Stimulated activated CD8-positive, alpha-beta memory T cell treated with anti-CD3 and anti-CD28 coated beads, Interleukin-4, amount 100 ng/mL, for 1 hour (primary cell): ENCODE measurements at places on chromosomes 2 and 18.
A peak's percentile ranks its signal among the peaks of the same experiment; 100 is the strongest.

- DNase-seq, result no peak
Observed at GRCh38 chr18:67517444-67517765, 885 bp upstream of the DSEL start.

- DNase-seq, result no peak
Observed at GRCh38 chr18:58915006-58915799, 50.5 kb downstream of the ZNF532 start.

DNA sequence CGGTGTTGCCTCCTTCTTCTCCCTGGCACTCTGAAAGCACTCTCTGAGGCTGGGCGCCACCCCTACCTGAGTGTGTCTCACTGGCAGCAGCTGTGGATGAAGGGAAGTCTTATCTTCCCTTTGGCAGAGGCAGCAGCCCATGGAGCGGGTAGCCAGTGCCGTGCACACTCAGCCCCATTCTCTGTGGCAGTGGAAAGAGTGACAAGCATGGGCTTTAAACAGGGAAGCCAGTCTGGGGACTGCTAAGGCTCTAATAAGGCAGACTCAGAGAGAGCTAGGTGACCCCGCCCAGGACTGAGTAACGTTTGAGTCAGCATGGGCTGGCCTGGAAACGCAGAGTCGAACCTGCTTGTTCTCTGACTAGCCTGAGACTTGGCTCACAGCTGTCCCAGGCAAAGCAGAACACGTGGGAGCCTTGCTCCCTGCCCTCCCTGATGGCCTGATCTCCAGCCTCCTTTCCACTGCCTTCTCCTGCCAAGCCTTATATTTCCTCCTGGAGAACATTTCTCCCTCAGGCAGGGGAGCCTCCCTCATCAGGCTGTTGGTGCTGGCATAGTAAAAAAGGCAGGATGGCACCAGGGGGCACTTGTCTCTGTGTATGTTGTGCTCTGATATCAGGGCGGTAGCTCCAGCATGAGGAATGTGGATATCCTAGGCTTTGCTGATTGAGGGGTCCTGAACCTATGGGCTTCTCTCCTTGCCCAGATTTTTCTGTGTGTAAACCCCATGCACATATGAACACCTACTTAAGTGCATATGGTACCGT lies 93.9 kb upstream of the LGALSL start:
- no peak for DNase-seq

- DNase-seq, result no peak
Observed at GRCh38 chr2:224210286-224211180, 171.4 kb upstream of the SERPINE2 start.

DNA sequence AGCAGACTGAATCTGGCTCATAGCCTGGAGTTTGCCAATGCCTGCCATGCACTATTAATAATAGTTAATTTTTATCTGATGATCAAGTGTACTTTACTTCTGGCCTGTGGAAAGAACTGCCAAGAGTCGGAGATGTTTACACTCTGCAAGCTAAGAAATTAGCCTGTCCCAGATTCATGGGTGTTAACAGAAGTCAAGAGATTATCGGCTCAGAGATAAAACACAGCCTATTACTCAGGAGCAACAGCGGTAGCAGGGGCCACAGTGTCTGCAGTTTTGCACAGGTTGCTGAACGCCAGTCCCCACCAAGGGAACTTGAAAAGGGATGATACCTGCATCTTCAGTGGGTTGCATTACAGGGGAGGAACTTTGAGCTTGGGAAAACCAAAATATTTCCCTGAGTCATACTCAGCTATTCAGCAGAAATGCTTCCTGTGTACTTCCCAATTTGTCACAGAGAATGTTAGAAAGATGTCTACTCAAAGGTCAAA lies 4.3 kb upstream of the ADI1 start:
- DNase-seq, result no peak

DNA sequence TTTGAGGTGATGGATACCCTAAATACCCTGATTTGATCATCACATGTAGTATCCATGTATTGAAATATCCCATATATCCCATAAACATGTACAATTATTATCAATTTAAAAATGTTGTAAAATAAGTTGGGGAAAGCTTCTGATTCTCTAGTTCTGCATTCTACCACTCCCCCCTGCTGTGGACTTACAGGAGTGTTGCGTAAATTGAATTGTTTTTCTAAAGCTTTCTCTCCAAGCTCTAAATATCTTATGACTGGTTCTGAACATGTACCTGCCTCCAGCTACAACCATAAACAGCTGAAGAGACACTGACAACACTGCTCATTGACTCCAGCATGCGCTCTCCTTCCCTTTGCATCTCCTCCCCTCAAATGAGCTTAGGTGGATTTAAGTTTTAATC lies 145.2 kb downstream of the MGAT5 start:
- DNase-seq, result no peak

DNA sequence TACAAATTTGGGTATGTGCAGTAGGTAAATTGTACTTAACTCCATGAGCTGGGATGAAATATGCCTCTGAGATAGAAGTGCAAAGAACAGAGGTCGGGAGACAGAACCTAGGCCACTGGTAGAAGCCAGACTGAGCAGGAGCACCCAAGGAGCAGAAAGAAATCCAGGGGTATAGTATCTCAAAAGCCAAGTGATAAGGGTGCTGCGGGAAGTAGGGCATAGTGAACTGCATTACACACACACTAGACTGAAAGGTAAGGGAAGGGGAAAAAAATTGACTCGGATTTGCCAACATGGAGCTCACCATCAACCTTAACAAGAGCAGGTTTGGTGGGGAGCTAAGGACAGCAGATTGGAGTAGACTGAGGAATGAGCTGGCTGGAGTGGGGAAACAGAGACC lies 89.3 kb upstream of the TMEM247 start:
- DNase-seq, result no peak

GRCh38 chr2:47039489-47039870 lies 115.6 kb downstream of the STPG4 start:
- DNase-seq, result no peak

DNA sequence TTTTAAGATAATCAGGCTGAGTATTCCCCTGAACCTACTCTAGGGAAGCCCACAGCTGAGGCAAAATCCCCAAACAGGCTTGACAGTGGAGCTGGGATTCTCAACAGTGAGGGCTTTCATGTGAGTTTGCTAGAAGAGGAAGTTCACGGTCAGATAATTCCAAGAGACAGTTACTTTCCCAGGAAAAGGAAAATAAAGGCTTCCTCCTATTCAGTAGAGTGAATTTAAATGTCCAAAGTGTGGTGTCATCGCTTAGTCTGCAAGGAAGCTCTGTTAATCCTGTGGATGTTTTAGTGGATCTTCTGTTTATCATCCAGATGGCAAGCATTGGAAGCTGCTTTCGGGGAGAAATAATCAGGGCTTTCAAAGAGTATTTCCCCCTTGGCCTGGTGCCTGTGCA lies 119.8 kb downstream of the RPIA start:
- DNase-seq, result no peak

GRCh38 chr2:101781326-101781725 lies 83.8 kb downstream of the MAP4K4 start:
- DNase-seq, result no peak

GRCh38 chr18:68965817-68966216 lies 167.9 kb downstream of the CCDC102B start:
- DNase-seq, result no peak

DNA sequence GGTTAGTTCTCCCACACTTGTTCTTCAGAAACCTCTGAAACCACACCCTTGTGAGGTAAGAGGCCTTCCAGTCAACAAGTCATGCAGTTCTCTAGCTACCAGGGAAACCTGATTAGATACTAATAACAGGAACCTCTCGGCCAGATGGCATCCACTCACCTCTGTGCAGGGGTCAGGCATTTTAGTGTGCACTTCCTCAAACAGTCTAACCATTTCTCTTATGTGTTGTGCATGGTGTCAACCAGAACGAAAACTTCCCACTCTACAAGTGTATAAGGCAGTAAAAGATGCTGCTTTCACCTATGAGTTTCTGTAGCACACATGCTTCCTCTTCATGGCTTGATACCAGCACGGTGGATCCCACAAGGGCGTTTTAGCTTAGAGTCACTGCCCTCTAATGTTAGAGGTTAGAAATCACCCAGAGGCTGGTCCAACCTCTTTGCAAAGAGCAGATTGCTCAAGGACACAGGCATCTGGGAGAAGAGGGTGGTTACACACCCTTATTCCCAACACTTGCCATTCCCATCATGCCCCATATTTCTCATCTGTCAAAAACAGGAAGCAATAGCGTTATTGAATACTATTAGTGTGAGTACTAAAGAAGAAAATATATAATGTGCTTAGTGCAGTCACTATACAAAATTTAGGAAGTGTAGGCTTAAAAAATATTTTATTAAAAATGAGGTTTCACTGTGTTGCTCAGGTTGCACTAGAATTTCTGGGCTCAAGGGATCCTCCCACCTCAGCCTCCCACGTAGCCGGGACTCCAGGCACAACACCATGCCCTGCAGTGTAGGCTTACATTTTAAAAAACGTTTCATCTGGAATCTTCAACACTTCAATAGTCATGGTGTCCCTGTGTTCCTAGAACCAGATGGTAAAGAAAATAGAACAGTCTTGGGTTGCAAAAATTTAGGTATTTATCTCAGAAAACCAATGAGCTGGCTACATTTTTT lies 34.5 kb upstream of the RAB31 start:
- DNase-seq, result no peak

- no peak for DNase-seq
Observed at GRCh38 chr2:214477305-214477704, 66.5 kb downstream of the VWC2L start.

DNA sequence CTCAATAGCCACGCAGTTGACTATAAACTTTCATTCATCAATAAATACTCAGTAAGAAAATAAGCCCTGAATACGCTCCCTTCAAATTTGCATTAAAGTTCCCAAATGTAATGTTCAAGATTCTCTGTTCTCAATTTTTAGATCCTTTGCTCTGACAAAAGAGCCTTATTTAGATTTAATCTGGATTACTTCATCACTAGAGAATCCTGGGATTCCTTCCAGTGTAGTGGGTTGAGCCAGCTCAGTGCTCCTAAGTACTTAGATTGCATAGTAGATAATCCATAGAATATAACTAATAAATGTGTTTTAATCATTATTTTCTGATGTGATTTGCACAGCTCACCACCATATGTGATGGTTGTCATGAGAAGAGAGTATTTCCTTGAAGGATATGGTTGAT lies 1286.2 kb downstream of the SUCLG1 start:
- no peak for DNase-seq

DNA sequence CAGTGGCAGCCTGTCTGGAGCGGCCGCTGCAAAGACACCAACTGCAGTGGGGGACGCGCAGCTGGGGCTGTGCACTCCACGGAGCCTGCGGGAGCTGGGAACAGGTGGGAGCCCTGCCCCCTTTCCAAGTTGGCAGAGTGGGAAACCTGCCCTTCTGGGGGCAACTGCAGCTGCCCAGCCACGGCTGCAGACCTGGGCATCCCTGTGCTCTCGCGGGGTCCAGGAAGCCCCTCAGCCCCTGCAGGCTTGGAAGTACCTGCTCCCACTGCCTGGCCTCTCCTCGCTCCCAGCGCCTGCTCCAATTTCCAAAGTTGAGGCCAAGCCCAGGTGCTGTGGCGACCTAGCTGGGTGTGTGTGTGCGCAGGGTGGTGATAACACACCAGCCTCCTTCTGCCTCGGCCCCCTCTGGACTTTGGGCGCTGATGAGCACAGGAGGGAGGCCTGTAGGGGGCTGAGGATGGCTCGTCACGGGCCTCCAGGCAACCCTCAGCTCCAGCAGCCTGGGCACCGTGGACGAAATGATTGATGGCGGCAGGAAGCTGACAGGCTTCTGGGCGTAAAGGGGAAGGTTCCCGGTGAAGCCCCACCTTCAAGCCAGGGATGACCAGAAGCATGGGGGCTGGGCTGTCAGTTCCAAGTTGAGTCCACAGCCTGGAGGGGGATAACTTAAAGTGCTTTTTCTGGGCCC lies 76.9 kb downstream of the PTPN4 start:
- DNase-seq, result no peak

GRCh38 chr18:31248783-31249521 lies 69.0 kb upstream of the DSG1 start:
- DNase-seq, result no peak

- no peak for DNase-seq
Observed at GRCh38 chr2:29691391-29691950, 229.9 kb downstream of the ALK start.

DNA sequence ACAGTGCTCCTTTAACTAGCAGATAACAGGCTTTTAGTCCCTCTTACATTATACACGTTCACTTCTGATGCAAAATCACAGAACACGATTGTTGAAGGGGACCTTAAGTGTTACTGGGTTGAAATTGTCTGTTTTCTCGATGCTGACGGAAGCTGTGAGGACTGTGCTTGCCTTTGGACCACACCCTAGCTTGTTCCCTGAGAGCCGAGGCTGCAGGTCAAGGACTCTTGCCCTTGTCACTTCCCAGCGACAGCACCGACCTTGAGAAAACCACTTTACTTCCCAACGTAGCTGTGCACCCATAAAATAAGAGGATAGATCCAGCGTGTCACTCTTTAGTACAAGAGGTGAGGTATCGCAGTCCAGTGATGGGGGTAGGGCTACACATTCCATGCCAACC lies 701.0 kb downstream of the DCDC2C start:
- no peak for DNase-seq

GRCh38 chr2:168456521-168457189 lies 583 bp downstream of the CERS6 start:
- DNase-seq, result peak; percentile 2

GRCh38 chr2:204180649-204181048 lies 244.1 kb downstream of the ICOS start:
- DNase-seq, result no peak

DNA sequence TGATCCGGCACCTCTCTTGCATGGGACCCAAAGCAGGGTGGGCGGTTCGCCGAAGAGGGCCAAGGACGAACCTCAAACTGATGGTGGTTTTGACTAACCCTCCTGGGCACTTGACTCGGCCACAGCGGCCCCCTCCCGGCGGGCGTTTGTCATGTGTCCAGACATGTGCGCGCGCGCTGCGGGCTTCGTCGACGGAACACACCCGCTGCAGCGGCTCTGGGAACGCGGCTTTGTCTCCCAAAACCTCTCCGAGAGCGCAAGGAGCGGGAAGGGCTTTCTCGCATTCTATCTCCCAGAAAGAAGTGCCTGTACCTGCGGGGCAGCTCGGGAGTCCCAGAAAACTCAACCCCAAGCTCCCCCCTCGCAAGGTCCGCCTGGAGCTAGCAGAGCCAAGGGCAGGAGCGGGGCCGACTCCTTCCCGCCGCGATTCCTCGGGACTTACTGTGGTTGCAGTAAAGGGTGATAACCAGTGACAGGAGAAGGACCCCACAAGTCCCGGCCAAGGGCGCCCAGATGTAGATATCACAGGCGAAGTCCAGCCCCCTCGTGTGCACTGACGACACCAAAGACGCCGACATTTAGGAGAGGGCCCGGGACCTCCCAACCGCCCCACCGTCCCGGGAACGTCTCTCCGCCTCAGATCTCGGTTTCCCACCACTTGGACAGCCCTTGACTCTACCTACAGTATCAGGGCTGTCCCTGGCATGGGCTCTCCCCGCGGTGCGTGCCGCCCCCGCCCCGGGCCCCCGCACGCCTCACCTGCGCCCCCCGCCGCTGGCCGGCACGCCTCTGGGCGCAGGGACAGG lies 1.6 kb downstream of the CD8A start:
- no peak for DNase-seq
